CD4-positive, alpha-beta T cell treated with Interleukin-6 at 100 ng/mL for 8 hours (primary cell): ENCODE measurements at places on chromosomes 2 and 18.

DNA sequence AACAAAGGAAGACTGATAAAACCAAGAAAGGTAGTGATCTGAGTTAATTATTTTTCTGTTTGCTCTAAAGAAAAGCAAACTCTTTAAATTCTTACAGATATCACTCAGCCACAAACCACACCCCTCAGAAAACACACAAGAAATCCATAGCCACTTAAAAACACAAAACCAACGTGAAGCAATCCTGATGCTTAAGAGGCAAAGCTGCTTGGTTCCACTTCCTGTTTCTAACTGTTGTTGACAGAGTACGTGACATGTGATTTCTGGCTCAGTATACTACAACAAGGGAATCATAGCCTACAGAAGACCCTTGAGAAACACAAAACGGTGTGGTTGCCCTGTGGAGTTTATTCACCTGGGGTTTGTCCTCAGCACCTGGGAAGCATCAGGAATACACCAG lies 240.9 kb upstream of the APCDD1 start:
- DNase-seq: no peak

DNA sequence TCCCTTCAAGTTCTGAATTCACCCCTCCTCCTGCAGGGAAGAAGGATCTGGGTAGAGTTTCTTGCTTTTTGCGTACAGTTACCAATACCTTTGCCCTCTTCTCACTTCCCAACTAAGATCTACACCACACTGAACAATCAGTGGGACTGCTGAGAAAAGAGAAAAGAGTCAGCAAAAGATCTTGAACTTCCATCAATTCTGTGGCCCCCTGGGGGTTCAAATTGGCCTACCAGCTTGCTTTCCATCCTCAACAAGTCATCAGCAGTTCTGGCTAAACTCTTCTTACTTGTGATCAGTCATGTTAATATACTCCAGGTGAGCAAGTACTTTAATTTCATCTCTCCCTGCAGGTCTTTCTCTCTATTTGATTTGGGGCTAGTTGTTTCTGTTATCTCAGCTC lies 739.3 kb upstream of the LRRTM4 start:
- no peak for DNase-seq

- no peak for DNase-seq
Observed at GRCh38 chr18:6057604-6058003, 162.3 kb upstream of the TMEM200C start.

DNA sequence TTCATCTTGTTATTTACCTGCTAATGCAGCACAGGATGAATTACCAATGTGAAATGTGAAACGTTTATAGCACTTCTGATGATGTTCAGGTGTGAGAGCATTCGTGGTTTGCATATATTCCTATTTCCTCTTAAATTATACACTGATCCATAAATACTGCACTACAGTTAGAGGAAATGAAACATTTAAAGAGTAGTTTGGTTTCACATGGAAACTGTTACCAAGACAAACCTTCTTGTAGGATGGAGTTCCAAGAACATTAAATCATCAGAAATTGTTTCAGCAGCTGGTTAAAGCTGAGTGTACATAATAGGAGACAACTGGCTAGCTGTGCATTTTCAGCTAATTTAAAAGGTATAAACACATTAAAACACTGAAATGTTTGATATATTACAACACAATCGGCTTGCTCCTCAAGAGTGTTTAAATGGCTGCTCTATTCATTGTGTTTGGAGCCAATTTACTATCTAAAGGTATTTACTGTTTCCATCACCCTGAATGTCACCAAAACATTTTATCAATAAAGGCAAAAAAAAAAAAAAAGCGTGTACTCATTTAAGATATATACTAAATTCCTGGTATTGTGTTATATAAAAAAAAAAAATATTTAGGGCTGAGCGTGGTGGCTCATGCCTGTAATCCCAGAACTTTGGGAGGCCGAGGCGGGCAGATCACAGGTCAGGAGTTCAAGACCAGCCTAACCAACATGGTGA lies 100.6 kb downstream of the DYM start:
- DNase-seq: no peak

GRCh38 chr2:233350708-233351107 lies 3.6 kb upstream of the DGKD start:
- peak; percentile 33 for DNase-seq

- DNase-seq: no peak
Observed at GRCh38 chr18:7945882-7946281, 378.8 kb downstream of the PTPRM start.

- no peak for DNase-seq
Observed at GRCh38 chr2:205858881-205859441, 176.7 kb downstream of the NRP2 start.

GRCh38 chr2:226839951-226840350 lies 4.1 kb downstream of the RHBDD1 start:
- DNase-seq: no peak
